ENCODE measurements at places on chromosomes 16 and 17.
A peak's percentile ranks its signal among the peaks of the same experiment; 100 is the strongest.

GRCh38 chr16:20393801-20394577 is 10.5 kb downstream of the PDILT start:
- no peak for DNase-seq

GRCh38 chr17:29653995-29654714 is 31.4 kb upstream of the CORO6 start:
- DNase-seq: no peak

- DNase-seq: peak; percentile 69
These were observed 15.9 kb downstream of the MINK1 start for GRCh38 chr17:4849011-4849536.

DNA sequence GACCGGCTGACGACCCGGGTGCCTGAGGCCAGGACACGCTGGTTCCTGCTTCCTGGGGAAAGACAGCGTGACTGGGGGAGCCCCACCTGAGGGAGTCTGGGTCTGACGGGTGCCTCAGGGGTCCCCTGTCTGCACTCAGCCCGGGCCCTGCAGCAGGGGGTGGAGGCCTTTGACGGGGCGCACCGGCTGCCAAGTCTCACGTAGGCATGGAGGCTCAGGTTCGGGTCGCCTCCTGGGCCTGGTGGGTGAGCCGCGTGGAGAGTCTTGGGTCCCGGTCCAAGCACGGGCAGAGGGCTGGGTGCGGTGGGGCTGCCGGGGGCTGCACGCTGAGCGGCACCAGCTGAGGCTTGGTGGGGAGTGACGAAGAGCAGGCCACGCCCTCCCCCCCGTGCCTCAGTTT is 40.9 kb downstream of the SOX8 start:
- no peak for DNase-seq

GRCh38 chr17:56913353-56913866 is 439 bp downstream of the TRIM25 start:
- DNase-seq: peak; percentile 82

DNA sequence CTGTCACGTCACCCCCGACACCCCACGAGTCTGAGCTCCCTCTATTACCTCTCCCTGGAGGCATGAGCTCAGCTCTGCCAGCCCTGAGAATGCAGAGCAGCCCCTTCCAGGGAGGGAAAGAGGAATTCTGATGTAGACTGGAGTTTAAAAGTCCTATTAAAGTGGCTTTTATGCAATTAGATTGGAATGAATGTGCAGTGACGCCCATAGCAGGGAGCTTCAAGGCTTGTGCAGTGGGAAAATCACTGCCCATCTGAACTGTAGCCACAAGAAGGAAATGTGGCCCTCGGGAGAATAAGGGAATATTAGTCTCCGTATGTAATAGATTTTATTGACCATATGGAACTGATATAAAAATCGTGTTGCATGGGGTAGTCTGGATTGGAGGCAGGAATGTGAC is 66.9 kb downstream of the ZNF423 start:
- DNase-seq: no peak

GRCh38 chr16:1723450-1724147 is 17.6 kb downstream of the MAPK8IP3 start:
- peak; percentile 86 for DNase-seq

GRCh38 chr16:336269-336668 is 16.3 kb downstream of the AXIN1 start:
- DNase-seq: no peak

- no peak for DNase-seq
These were observed 110.3 kb upstream of the CDC42EP4 start for GRCh38 chr17:73422121-73422520.

DNA sequence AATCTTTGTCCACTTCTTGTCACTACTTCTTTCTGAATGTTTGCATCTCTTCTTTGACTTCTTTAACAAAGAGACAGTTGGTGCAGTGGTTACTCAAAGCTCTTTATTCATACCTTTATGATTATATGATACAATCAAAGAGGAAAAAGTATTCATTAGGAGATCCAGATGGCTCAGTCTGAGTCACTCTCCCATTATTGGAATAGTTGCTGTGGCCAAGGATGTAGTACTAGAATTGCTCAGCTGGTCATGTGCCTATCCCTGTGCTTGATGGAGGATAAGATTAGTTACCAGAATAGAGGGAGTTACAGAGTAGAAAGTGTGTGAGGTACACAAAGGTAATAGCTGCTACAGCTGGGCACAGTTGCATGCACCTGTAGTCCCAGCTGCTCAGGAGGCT is 18.3 kb downstream of the BCAS3 start:
- DNase-seq: no peak

- DNase-seq: peak; percentile 47
These were observed 8.9 kb downstream of the PROCA1 start for GRCh38 chr17:28702752-28703150.

- no peak for DNase-seq
These were observed 10.4 kb downstream of the TVP23A start for GRCh38 chr16:10808218-10808617.

DNA sequence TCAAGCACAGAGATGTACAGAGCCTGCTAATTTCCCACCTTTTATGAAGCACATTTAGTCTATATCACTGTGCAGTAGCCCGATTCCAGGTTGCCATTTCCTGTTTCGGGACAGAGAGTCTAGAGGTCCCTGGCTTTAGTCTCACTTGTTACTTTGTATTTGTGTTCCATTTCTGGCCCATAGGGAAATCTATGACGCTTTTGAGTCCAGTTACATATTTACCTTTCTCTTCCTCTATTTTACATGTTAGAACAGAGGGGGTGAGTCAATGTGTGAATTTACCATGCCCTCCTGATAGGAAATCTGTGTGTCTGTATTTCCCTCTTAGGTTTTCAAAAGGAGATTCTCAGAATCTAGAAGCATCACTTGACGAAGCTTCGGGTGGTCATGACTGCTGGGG is 227.1 kb upstream of the ZFHX3 start:
- no peak for DNase-seq

GRCh38 chr17:68482576-68483041 is 25.3 kb upstream of the WIPI1 start:
- DNase-seq: no peak

DNA sequence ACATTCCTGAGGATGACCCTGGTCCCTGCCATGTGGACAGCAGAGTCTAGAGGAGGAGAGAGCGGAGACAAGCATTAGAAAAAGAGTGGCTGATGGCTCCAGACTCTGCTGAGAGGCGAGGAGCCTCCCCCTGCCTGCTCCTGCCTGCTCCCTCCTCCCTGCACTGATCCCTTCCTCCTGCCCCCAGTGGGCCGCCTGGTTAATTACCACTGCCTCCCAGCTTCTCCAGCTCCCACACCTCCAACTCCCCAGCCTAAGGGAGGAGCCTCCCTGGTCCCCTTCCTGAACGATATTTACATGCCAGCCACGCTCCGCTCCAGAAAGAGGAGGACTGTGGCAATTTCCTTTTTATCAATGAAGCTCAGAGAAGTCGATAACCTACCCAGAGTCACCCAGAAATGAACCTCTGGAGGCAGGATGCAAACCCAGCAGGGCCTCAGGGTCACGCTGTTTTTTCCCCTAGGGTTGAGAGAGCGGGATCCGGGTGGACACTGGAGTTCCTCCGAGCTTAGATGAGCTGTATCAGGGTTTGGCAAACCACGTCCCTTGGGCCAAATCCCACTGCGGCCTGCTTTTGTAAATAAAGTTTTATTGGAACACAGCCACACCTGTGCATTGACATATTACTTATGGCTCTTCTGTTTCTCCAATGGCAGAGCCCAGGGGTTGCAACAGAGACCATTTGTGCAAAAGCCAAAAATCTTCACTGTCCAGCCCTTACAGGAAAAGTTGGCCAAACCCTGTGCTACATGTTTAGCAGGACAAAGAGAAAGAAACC is 27.1 kb upstream of the JPH3 start:
- peak; percentile 92 for DNase-seq

DNA sequence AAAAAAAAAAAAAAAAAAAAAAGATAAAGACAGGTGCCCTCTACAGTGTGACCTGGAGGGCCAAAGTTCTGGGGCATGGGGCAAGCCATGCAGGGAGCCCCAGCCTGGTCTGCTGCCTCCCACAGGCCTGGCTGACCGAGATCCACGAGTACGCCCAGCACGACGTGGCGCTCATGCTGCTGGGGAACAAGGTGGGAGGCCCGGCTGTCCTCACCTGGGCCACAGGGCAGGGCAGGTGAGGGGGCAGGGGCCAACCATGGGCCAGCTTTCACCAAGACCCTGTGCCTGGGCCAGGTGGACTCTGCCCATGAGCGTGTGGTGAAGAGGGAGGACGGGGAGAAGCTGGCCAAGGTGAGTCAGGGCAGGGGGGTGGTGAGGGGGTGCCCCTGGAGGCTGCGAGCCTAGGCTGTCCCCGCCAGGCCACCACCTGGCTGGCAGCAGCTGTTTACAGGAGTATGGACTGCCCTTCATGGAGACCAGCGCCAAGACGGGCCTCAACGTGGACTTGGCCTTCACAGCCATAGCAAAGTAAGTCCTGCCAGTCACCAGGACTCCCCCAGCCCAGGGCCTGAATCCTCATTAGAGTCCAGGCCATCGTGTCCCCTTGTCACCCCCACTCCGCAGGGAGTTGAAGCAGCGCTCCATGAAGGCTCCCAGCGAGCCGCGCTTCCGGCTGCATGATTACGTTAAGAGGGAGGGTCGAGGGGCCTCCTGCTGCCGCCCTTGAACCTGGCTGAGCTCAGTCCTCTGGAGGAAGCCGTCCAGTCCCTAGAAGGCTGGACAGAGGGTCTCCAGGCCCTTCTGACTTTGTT is 2.7 kb upstream of the TRAF7 start:
- no peak for DNase-seq

DNA sequence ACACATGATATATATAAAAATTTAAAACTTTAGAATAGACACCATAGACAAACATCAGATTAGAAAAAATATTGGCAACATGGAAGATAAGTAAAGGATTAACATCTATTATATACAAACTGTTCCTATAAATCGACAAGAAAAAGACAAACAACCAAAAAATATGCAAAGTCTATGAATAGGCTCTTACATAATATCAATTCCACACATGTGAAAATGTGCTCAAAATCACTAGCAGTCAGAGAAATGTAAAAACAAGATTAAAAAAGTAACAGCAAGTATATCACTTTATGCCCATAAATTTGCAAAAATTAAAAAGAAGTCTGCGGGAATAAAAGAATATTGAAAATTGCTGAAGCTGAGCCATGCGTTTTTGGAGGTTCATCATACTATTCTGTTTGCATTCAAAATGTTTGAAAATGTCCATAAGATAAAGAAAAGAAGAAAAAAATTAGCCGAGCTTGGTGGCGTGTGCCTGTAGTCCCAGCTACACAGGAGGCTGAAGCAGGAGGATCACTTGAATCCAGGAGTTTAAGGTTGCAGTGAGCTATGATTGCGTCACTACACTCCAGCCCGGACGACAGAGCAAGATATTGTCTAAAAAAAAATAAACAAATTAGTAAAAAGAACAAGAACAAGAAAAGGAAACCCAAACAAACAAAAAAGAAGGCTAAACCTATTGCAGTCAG is 11.2 kb upstream of the ERN2 start:
- no peak for DNase-seq

Data from H7 (cell line).